ENCODE measurements at places on chromosomes 11 and 22.

GRCh38 chr11:78164471-78164870 lies 24.0 kb downstream of the KCTD21 start:
- no peak for DNase-seq

DNA sequence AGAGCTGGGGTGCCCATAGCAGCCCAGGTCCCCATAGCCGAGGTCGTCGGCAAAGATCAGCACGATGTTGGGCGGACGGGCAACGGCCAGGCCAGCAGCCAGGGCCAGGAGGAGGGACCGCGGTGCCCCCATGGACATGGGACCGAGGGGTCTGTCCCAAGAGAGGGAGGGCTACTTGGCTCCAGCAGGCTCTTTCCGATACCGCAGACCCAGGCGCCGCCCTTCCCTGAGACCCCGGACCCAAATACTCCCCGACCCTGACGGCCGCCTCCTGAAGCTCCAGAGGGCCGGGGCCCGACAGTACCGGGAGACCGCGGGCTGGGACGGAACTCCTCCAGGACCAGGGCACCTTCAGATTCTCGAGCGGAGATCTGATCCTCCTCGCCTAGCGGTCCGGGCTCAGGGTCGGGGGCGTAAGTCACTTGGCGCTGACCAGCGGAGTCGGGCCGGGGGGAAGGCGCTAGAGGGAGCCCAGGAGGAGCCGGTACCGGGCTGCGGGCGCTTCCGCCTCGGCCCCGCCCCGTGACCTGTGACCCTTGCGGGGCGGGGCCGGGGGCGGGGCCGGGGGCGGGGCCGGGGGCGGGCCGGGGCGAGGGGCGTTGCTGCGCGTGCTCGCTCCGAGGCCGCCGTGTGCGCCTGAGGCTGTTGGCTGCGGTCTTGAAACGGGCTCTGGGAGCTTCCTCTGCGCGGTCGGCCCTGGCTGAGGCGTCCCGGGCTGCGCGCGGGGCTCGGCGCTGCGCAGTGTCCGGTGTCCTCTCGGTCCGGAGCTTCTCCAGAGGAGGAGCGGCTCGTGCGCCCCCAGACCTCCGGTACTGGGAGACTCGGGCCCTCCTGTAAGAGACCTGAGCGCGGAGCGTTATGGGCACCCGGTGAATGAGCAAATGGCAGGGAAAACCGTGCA lies at the start of gene ARSA:
ARSA (minus strand) TSS at position 511 of the 901 bp plus-strand sequence; CDS start at position 138, 373 bp downstream.
- peak; percentile 31 for DNase-seq

GRCh38 chr11:75155570-75156422 lies 4.9 kb downstream of the SLCO2B1 start:
- DNase-seq: no peak

DNA sequence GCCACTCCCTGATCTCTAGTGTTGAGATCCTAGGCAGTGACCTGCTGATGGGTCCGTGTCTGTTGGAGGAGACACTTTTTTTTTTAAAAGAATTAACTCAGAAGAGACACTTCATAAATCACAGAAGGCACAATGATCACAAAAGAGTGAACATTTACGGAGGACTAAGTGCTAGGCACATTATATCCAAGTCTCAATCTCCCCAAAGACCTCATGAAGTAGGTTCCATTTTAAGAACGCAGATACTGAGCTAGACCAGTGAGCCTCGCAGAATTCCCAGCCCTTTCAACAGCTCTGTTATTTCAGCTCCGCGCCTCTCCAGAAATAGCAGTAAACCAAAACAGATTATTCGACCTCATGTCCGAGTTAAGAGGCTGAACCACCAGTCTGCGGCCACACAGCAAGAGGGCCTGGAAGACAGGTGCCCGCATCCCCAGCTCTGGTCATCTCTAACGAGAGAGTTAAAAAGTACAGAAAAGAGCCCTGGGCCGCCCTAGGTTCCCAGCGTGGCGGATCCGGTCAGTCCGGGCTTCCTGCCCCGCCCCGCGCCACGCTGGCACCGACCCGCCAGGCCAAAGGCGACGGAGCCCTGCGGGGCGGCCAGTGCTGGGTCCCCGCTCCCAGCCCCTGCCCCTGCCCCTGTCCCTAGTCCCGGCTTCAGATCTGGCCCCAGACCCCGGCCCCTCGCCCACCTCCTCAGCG lies 612 bp downstream of the XBP1 start:
- no peak for DNase-seq

- peak; percentile 8 for DNase-seq
These were observed 4.6 kb downstream of the SAA2 start for GRCh38 chr11:18243783-18244362.

GRCh38 chr22:25134451-25134850 lies 65.2 kb upstream of the CRYBB3 start:
- no peak for DNase-seq

GRCh38 chr11:117586392-117586791 lies 210.6 kb downstream of the DSCAML1 start:
- DNase-seq: no peak

DNA sequence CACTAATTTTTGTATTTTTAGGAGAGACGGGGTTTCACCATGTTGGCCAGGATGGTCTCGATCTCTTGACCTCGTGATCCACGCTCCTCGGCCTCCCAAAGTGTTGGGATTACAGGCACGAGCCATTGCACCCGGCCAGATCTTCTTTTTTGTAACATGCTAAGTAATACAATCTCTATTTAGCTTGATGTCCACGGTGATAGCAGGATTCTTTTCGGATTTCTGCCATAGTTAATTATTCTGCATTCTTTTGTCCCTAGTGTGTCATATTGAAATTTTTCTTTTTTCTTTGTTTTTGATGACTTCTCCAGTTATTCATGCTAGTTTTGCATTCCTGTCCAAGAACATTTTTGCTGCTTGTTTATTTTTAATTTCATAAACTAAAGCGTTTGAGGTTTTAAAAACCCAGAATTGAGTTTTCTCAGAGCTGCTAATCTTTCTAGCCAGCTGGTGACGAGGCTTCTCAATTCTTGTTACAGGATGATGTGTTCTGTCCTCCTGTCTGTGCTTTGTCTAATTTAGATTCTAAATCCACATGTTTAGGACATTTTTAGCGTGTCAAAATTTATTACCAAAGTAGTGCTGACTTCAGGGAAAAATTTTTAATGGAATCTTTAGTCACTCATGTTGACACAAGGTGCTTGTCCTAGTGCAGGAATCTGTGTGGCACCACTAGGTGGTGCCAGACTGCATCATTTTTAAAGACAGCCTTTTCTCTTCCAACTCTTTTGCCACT lies 21.8 kb downstream of the NF2 start:
- peak; percentile 23 for DNase-seq

DNA sequence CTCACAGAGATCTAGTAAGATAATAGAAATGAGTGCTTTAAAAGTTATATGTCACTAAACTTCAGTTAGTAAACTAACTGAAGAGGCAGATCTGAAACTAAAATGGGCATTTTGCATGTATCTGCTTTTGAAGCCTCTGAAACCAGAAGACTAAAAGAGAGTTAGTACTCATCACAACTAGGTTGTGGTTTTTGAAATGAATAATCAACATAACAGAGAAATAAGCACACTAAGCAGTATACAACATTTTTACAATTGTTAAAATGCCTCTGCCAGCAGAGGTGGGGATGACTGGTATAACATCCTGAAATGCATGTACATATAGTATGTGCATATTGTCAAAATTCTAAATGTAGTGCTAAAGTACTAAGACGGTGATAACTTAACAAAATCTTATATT lies 564.5 kb downstream of the DLG2 start:
- DNase-seq: no peak

DNA sequence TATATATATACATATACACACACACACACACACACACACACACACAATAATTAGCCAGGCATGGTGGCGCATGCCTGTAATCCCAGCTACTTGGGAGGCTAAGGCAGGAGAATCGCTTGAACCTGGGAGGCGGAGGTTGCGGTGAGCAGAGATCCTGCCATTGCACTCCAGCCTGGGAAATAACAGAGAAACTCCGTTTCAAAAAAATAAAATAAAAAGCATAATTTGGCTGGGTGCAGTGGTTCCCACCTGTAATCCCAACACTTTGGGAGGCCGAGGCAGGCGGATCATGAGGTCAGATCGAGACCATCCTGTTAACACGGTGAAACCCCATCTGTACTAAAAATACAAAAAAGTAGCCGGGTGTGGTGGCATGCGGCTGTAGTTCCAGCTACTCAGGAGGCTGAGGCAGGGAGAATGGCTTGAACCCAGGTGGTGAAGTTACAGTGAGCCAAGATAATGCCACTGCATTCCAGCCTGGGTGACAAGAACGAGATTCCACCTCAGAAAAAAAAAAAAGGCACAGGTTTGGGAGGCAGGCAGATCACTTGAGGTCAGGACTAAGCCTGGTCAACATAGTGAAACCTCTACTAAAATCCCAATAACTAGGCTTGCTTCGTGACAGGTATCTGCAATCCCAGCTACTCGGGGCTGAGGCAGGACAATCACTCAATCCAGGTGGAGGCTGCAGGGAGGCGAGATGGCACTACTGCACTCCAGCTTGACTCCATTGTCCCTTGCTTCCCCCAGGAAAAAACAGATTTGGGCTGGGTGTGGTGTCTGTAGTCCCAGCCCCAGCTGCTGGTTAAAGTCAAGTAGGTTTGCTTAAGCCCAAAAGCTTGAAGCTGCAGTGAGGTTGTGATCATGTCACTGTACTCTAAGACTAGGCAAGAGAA lies 11.8 kb upstream of the WDR74 start:
- peak; percentile 11 for DNase-seq

GRCh38 chr11:58578136-58578634 lies 678 bp upstream of the ZFP91 start:
- peak; percentile 97 for DNase-seq

GRCh38 chr11:69242266-69242920 lies 51.6 kb upstream of the MYEOV start:
- DNase-seq: no peak

- DNase-seq: no peak
These were observed 2.7 kb downstream of the ACO2 start for GRCh38 chr22:41471568-41471967.

GRCh38 chr22:19108807-19109197 lies 13.4 kb downstream of the DGCR2 start:
- DNase-seq: no peak

- no peak for DNase-seq
These were observed 15.7 kb downstream of the SLN start for GRCh38 chr11:107696140-107696539.

GRCh38 chr22:36052505-36052941 lies 23.9 kb upstream of the RBFOX2 start:
- no peak for DNase-seq

- no peak for DNase-seq
These were observed 1.2 kb downstream of the SERGEF start for GRCh38 chr11:18011633-18012032.

DNA sequence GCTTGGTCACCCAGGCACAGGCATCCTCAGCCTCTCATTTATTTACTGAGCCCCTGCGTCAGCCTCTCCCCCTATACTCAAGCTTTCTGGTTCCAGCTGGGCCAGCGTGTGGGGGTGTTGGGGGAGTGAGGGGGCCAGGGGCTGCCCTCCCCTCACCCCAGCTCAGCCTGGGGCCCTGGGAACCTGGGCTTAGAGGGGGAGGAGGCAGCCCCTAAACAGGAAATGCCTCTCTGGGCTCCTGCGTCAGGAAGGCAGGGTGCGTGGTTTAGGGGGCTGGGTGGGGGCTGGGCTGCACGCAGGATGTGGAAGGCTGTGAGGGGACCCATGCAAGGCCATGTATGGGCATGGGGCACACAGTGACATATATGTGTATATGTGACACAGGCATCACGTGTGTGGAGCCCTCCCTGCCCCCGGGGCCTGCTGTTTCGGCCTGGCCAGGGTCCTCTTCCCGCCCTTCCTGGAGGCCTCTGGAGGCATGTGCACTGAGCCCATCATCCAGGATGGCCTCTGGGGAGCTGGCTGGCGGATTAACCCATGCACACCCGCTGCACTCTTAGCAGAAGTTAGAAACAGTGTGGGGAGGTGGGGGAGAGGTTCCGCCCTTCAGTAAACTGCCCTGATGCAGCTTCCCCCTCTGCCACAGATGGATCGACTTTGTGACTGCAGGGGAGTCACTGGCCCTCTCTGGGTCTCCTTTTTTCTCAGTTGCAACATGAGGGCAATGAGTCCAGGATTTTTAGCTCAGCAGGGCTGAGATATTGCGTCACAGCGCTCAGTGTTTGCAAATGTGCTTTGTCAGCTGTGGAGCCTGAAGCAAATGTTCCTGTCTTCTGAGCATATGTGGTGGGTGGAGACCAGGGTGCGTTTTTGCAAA lies 1.1 kb upstream of the CD248 start:
- DNase-seq: no peak

DNA sequence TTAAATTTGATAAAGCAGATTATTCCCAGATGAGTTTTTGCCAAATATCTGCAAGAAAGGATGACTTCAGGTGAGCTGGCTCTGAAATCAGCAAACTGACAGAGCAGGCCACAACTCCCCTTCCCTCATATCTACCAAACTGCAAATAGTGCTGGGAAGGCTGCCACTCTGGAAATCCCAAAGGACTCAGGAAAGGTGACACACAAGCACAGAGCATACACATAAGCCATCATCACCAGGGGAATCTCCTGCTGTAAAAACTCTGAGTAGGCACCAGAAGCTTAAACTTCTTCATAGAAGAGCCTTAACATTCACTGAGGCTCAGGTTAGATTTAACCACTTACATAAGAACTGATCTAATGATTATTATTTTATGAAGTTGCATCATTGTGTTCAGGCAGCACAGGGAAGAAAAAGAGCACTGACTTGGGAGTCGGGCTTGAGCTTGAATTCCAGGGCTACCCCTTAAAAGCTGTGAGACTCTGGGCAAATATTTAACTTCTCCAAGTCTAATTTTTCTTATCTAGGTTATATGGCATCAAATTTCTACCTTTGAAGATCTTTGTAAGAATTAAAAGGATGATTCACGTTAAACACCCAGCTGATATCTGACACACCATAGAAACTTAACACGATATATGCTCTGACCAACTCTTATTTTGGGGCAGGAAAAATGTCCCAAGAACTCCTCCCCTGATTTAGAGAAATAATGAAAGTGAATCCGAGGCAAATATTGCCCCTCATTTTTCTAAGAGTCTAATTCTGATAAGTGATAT lies 15.0 kb downstream of the SYTL2 start:
- no peak for DNase-seq

GRCh38 chr11:57764566-57764965 lies 3.0 kb downstream of the CTNND1 start:
- DNase-seq: no peak

- no peak for DNase-seq
These were observed 216.6 kb downstream of the CEP164 start for GRCh38 chr11:117544130-117544800.

DNA sequence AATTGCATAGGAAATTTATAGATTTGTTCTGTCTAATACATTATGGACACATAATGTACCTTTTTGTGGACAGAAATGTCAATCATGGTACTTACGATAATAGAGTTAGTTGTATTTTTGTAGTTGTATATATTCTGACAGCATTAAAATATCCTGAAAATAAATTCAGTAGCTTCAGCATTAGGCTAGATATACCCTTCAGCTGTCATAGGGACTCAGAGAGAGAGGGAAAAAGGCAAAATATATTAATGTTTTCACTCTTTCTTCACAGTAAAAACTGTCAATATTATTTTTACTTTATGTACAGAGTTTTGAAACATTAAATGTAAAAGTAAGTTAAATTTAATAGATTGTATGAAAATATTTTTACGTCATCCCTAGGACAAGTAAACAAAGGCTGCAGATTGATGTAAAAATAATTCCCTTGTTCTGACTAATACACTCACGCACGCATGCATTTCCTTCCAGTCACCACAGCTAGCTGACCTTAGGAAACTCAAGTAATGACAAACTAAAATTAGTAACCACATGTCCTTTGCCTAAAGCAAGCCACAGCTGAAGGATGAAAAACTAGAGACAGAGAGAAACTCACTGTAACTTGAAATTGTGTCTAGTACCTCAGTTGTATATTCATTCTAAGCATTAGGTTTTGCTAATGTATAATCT lies 104.7 kb upstream of the CARD18 start:
- no peak for DNase-seq

Data from NCI-H510A treated with DMSO at 0.1 percent for 48 hours (cell line).